GM13976 (cell line): ENCODE measurements at places on chromosomes 5 and 9.

GRCh38 chr5:120539471-120539870 is 75.4 kb downstream of the PRR16 start:
- DNase-seq: no peak

DNA sequence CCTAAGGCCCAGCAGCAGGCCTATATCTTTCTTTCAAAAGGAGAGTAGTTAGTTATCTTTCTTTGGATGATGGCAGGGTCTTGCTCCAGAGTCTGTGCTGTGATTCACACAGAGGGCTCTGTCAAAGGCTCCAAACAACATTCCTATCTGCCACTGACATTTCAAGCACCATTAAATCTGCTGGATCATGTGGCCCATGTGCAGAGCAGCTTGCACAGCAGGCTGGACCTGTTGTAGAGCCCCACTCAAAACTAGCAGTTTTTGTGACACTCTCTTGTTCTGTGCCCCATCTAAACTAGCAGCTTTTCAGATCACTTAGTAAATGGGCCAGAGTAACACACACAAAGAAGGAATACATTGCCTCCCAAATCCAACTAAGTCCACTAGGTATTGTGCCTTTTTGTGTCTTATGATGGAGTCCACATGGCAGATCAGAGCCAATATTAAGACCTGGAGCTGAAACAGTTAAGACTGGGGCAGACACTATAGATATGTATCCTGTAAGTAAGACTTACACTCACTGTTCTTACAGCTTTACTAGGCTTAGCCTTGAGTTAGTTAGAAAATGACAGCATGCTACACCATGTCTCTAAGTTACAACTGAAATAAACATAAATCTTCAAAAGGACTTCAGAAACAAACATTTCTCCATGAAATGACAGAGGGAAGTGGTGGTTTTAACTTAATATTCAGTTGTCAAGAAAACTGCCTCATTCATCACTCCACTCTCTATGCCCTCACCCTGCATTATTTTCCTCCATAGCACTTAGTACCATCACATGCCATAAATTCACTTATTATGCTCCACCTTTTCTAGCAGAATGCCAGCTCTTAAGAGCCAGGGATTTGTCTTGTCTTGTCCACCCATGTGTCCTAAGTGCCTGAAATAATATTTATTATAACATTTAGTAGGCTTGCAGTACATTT is 400.9 kb downstream of the RAB3C start:
- DNase-seq: no peak

GRCh38 chr5:176578391-176578808 is 29.3 kb downstream of the CDHR2 start:
- DNase-seq: peak; percentile 73

GRCh38 chr5:40599676-40600075 is 80.0 kb upstream of the PTGER4 start:
- no peak for DNase-seq

DNA sequence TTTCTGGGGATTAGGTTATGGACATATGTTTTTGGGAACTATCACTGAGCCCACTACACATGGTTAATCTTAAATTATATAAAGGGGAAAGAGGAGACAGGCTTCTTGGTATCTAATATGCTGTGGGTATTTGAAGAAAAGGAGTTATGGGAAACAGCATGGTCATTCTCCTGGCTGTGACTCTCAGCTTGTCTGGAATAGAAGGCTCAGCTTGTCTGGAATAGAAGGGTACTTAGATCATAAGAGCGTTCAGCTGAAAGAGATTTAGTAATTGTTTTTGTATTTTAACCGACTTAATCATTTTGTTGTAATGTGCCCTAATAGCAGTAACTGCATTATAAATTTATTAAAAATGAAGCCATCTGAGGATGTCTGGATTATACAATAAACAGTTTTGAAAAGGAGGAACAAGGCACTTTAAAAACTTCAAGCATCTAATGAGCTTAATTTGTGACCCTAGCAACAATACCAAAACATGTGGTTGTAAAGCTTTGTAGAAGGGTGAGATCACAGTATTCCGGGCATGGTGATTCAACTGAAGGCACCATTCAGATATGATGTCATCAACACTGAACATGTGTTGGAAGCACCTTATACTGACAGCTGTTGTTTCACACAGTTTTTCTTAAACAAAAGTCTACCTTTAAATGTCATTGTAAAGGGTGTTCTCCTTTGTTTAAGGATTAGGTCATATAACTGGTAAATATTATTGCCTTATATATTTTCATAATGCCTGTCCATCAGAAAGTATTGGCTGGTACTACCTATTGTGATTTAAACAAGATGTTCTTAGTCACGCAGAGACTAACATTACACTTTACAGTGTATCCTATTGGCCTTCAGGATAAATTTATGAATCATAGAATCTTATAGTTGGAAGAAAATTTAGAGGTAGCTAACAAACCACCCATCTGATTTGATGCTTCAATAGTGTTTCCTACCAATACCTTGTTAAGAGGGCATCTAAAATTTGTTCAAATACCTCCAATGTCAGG is 2174.1 kb upstream of the WWC1 start:
- DNase-seq: no peak

DNA sequence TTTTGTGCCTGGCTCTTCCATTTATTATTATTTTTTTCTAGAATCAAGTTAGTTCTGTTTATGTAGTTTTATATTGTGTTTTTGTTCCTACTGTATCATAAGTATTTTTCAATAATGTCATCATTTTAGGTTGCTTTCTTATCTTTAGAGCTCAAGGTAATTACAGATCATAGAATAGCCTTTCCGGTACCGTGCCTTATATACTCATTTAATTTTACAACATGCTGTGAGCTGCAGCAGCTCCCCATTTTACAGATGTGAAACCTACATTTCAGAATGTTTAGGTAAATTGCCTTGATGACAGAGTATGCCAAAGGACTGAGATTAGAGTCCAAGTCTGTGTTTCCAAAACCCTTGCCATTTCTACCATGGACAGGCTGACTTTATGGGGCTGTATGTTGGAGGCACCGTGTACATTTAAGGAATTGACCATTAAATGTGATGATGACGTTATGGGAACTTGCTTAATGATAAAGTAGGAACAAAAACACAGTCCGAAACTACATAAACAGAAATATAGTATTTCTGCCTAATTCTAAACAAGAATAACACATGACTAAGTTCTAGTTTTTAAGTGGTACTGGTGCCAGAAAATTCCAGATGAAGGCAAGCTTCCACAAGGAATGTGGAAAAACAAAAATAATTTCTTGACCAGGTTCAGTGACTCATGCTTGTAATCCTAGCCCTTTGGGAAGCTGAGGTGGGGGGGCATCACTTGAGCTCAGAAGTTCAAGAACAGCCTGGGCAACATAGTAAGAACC is 97.7 kb downstream of the IQGAP2 start:
- DNase-seq: no peak

DNA sequence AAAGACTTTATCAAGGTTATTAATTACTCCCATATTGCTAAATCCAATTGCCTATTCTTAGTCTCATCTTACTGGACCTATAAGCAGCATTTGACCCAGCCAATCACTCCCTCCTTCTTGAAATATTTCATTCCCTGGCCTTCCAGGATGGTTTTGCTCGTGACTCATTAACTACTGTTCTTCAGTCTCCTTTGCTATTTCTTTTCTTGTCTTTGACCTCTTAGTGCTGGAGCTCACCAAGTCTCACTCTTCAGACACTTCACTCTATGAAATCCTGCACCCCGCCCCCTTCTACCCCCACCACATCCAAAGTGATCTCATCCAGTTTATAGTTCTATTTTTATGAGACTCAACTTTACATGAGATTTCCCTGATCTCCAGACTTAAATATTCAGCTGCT is 803.1 kb upstream of the WWC1 start:
- DNase-seq: no peak

- no peak for DNase-seq
These were observed 50.7 kb upstream of the GRHPR start for GRCh38 chr9:37371565-37372464.
